ENCODE measurements at places on chromosomes 4 and X.

DNA sequence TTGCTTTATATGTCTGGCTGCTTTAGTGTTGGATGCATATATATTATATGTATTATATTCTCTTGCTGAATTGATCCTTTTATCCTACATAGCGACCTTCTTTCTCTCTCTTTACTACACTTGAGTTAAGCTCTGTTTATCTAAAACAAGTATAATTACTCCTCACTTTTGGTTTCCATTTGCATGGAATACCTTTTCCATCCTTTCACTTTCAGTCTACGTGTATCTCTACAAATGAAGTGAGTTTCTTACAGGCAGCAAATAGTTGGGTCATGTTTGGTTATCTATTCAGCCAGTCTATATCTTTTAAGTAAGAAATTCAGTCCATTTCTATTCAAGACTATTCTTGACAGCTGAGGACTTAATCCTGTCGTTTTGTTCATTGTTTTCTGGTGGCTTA, 167.5 kb upstream of the USP38 start:
- H3K4me3 ChIP-seq = no peak overlapping the region
- peaks cover 6% of the 10 kb centered on the region for H3K4me1 ChIP-seq
- no peak overlapping the region for H3K27ac ChIP-seq
- H3K36me3 ChIP-seq = no peaks in the 10 kb centered on the region
- no peak for DNase-seq

- H3K4me1 ChIP-seq = no peaks in the 10 kb centered on the region
- H3K4me3 ChIP-seq = no peak overlapping the region
- no peaks in the 10 kb centered on the region for H3K27me3 ChIP-seq
- H3K27ac ChIP-seq = no peak overlapping the region
- DNase-seq = no peak
Measured at GRCh38 chr4:116357758-116358157, 727.6 kb downstream of the TRAM1L1 start.

- H3K4me1 ChIP-seq = no peaks in the 10 kb centered on the region
- no peaks in the 10 kb centered on the region for H3K36me3 ChIP-seq
- no peaks in the 10 kb centered on the region for H3K27me3 ChIP-seq
- no peak overlapping the region for H3K27ac ChIP-seq
- DNase-seq = no peak
- no peak overlapping the region for H3K4me3 ChIP-seq
Measured at GRCh38 chrX:22575161-22575845, 302.6 kb downstream of the CBLL2 start.

GRCh38 chr4:3523146-3523627, 9.0 kb downstream of the LRPAP1 start:
- H3K4me3 ChIP-seq = no peak overlapping the region
- H3K36me3 ChIP-seq = peaks cover 65% of the 10 kb centered on the region

GRCh38 chr4:140738139-140738538, 18.0 kb downstream of the TBC1D9 start:
- peaks cover 15% of the 10 kb centered on the region for H3K36me3 ChIP-seq
- H3K27me3 ChIP-seq = no peaks in the 10 kb centered on the region
- no peak overlapping the region for H3K4me3 ChIP-seq
- DNase-seq = no peak
- peak overlapping the region; percentile 42 for H3K27ac ChIP-seq
- H3K4me1 ChIP-seq = peaks cover 87% of the 10 kb centered on the region

- peaks cover 16% of the 10 kb centered on the region for H3K36me3 ChIP-seq
- peak overlapping the region; percentile 99 for H3K4me3 ChIP-seq
- H3K27me3 ChIP-seq = no peaks in the 10 kb centered on the region
- peak overlapping the region; percentile 97 for H3K27ac ChIP-seq
Measured at GRCh38 chr4:139557556-139558110, 1.6 kb upstream of the SETD7 start.

- no peaks in the 10 kb centered on the region for H3K4me1 ChIP-seq
- no peak for DNase-seq
- no peak overlapping the region for H3K27ac ChIP-seq
- no peaks in the 10 kb centered on the region for H3K36me3 ChIP-seq
Measured at GRCh38 chr4:24382381-24382780, 202.0 kb downstream of the DHX15 start.

DNA sequence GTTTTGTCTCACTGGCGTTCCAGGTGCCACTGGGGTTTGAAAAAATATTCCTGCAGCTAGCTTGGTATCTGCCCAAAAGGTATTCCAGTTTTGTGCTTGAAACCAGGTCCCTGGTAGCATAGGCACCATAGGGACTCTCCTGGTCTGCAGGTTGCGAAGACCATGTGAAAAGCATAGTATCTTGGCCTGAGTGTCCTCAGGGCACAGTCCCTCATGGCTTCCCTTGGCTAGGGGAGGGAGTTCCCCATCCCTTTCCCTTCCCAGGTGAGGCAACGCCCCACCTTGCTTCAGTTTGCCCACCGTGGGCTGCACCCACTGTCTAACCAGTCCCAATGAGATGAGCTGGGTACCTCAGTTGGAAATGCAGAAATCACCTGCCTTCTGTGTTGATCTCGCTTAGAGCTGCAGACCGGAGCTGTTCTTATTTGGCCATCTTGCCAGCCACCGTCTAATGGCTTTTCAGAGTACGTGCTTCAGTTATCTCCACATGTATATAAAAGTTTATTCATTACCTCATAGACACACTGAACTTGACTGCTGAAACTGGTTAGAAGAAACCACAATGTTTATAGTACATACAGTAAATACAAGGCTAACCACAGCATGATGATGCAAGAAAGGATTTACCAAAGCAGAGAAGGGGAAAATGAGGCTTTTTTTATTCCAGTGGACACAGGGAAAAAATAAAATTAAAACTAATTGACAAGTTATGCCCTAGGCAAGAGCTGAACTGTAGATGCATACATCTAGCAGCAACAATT, 10.6 kb downstream of the PBDC1 start:
- H3K36me3 ChIP-seq = peaks cover 56% of the 10 kb centered on the region
- DNase-seq = no peak
- no peak overlapping the region for H3K27ac ChIP-seq
- no peaks in the 10 kb centered on the region for H3K27me3 ChIP-seq

- peak within 1 kb of the TSS; percentile 91 for H3K27ac ChIP-seq
- H3K4me1 ChIP-seq = peaks cover 51% of the 10 kb centered on the region
- H3K27me3 ChIP-seq = no peaks in the 10 kb centered on the region
- H3K4me3 ChIP-seq = peak within 1 kb of the TSS; percentile 88
- peak; percentile 20 for DNase-seq
- H3K36me3 ChIP-seq = no peaks in the 10 kb centered on the region
Measured at GRCh38 chrX:130171446-130172126, at the start of gene RAB33A. RAB33A (plus strand) TSS chrX:130171962; CDS start chrX:130172063, 101 bp downstream.

- H3K4me3 ChIP-seq = no peak overlapping the region
- H3K27me3 ChIP-seq = peaks cover 6% of the 10 kb centered on the region
- no peaks in the 10 kb centered on the region for H3K4me1 ChIP-seq
- H3K27ac ChIP-seq = no peak overlapping the region
Measured at GRCh38 chr4:151939670-151940069, 178.9 kb upstream of the GATB start.

DNA sequence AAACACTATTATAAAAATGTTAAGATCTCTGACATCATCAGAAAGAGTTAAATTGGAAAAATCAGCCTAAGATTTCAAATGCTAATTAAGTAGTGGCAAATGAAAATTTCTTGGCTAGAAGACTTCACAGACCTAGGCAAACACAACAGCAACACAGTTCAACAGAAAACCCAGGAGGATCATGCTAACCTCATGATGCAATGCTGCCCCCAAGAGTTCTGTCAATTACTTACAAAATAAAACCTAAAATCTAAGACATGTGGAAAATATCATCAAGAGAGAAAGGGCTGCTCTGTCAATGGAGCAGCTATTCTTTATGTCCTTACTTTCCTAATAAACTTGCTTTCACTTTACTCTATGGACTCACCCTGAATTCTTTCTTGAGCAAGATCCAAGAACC, 21.0 kb downstream of the S100G start:
- H3K36me3 ChIP-seq = peaks cover 9% of the 10 kb centered on the region
- H3K27me3 ChIP-seq = no peaks in the 10 kb centered on the region
- DNase-seq = no peak
- no peak overlapping the region for H3K4me3 ChIP-seq
- H3K27ac ChIP-seq = no peak overlapping the region

- no peaks in the 10 kb centered on the region for H3K4me1 ChIP-seq
- H3K36me3 ChIP-seq = no peaks in the 10 kb centered on the region
- no peak for DNase-seq
- no peaks in the 10 kb centered on the region for H3K27me3 ChIP-seq
- no peak overlapping the region for H3K27ac ChIP-seq
- H3K4me3 ChIP-seq = no peak overlapping the region
Measured at GRCh38 chrX:22666441-22666840, 333.3 kb upstream of the DDX53 start.

DNA sequence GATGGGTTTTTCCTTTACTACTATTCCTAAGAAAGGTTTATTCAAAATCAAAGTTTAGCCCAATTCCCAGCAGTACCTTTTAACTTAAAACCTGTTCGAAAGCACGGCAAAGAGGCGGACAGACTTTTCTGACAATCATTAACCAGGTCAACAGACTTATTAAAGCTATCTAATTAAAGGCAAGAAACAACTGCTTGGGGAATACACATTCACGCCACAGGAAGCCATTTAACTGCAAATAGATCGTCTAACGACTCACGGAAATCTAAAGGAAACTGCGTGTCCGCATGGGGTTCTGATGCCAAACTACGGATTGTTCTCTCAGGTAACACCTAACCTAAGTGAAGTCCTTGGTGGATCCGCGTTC, 663 bp upstream of the USP53 start:
- H3K27ac ChIP-seq = peak overlapping the region; percentile 94
- peaks cover 58% of the 10 kb centered on the region for H3K4me1 ChIP-seq
- H3K27me3 ChIP-seq = no peaks in the 10 kb centered on the region

DNA sequence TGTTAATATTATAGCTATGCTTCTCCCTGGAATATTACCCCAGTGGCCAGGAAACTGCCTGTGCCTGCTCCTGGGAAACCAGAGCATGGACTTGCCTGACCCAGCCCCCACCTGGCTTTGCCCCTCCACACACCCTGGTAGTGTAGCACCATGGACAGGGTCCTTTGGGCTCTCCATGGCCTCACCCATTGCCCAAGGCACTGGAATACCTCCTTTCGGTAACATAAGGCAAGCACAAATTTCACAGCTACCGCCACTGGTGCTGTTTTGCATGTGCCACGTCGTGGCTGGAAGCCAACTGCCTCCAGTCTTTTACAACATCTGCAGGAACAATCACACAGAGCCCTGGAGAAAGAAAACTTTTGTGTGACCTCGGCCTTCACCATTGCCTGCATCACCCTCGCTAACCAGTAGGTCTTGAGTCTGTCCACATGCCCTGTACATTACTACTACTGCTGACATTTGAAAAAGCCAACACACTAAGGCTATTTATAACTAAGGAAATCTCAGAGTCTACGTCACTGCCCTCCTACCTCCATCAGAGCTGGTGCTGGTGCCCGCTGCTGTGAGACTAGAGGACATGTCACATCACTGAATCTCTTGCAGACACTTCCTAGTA, 47.7 kb downstream of the HPGD start:
- H3K4me3 ChIP-seq = no peak overlapping the region
- H3K36me3 ChIP-seq = no peaks in the 10 kb centered on the region
- H3K4me1 ChIP-seq = no peaks in the 10 kb centered on the region
- H3K27me3 ChIP-seq = peaks cover 3% of the 10 kb centered on the region
- H3K27ac ChIP-seq = no peak overlapping the region

- peaks cover 3% of the 10 kb centered on the region for H3K27me3 ChIP-seq
- H3K27ac ChIP-seq = no peak overlapping the region
- no peak for DNase-seq
- no peaks in the 10 kb centered on the region for H3K4me1 ChIP-seq
- no peak overlapping the region for H3K4me3 ChIP-seq
- no peaks in the 10 kb centered on the region for H3K36me3 ChIP-seq
Measured at GRCh38 chrX:44422631-44423030, 79.2 kb upstream of the EFHC2 start.

GRCh38 chrX:48509245-48509590, 426 bp downstream of the PORCN start:
- H3K4me3 ChIP-seq = peak overlapping the region; percentile 91
- H3K27me3 ChIP-seq = no peaks in the 10 kb centered on the region
- DNase-seq = no peak

GRCh38 chr4:152991398-152991797, 55.3 kb downstream of the FHDC1 start:
- peaks cover 4% of the 10 kb centered on the region for H3K4me1 ChIP-seq
- H3K27ac ChIP-seq = no peak overlapping the region

DNA sequence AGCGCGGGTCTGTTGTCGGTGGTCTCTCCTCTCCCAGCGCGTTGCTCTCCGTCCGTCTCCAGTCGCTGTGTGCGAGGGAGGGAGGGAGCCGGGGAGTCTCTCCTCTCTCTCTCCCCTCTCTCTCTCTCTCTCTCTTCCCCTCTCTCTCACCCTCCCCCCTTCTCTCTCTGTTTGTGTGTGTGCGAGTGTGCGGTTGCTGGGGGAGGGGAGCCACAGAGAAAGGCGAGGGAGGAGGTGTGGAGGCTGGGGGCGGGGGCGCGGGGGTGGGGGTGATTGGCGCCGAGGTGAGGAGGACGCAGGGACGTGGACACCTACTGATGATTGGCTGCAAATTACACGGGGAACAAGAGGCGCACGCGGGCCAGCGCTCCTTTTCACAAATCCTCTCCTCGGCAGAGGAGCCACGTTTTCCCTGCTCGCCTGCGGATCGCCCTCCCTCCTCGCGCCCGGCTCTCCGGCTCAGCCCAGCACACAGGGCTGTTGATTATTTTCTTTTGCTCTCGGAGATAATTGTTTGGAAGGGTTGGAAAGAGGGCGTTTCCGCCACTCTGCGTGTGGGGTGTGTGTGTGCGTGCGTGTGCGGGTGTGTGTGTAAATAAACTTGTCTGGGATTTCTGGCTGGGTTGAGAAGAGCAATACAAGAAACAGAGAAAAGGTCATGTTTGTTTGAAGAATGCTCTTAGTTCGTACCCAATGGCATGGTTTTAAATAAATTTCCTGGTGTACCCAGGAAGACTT, at the start of gene CXXC4:
Gene CXXC4, minus strand, starts transcription at position 73 of the 738 bp plus-strand sequence. CDS start 3,092 bp downstream, outside the sequence.
- peak within 1 kb of the TSS; percentile 36 for H3K4me3 ChIP-seq
- H3K4me1 ChIP-seq = peaks cover 31% of the 10 kb centered on the region
- DNase-seq = no peak
- H3K27ac ChIP-seq = no peak within 1 kb of the TSS
- no peaks in the 10 kb centered on the region for H3K36me3 ChIP-seq

GRCh38 chr4:142550965-142551364, 295.1 kb downstream of the INPP4B start:
- no peak for DNase-seq
- H3K27ac ChIP-seq = no peak overlapping the region
- H3K27me3 ChIP-seq = no peaks in the 10 kb centered on the region
- H3K4me3 ChIP-seq = no peak overlapping the region
- H3K4me1 ChIP-seq = no peaks in the 10 kb centered on the region

- no peaks in the 10 kb centered on the region for H3K27me3 ChIP-seq
- H3K4me1 ChIP-seq = no peaks in the 10 kb centered on the region
- H3K27ac ChIP-seq = no peak overlapping the region
- H3K4me3 ChIP-seq = no peak overlapping the region
Measured at GRCh38 chrX:70034646-70035045, 15.1 kb downstream of the AWAT2 start.

DNA sequence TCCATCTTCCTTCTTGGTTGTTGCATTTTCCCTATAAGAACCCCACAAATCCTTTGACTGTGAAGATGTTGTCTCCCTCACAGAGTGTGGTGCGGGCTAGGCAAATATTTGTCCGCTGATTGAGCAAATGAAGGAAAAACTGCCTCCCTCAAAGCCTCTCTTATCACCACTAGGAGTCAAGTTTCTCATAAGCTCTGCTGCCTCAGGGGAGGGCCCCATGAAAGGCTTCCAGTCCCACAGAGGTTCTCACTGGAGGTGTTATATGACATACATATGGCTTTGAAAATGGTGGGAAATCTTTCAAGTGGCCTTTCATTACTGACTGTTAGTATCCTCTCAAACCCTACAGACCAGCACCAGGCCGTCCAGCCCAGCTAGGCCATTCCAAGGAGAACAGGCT, 9.3 kb downstream of the VGLL1 start:
- H3K36me3 ChIP-seq = no peaks in the 10 kb centered on the region
- H3K4me3 ChIP-seq = no peak overlapping the region
- no peak for DNase-seq
- H3K27ac ChIP-seq = no peak overlapping the region
- H3K27me3 ChIP-seq = peaks cover 6% of the 10 kb centered on the region

All from activated B cell treated with CpG ODN at 0.5 μM for 24 hours (primary cell).